ENCODE measurements at places on chromosomes 5 and 9.
A peak's percentile ranks its signal among the peaks of the same experiment; 100 is the strongest.

DNA sequence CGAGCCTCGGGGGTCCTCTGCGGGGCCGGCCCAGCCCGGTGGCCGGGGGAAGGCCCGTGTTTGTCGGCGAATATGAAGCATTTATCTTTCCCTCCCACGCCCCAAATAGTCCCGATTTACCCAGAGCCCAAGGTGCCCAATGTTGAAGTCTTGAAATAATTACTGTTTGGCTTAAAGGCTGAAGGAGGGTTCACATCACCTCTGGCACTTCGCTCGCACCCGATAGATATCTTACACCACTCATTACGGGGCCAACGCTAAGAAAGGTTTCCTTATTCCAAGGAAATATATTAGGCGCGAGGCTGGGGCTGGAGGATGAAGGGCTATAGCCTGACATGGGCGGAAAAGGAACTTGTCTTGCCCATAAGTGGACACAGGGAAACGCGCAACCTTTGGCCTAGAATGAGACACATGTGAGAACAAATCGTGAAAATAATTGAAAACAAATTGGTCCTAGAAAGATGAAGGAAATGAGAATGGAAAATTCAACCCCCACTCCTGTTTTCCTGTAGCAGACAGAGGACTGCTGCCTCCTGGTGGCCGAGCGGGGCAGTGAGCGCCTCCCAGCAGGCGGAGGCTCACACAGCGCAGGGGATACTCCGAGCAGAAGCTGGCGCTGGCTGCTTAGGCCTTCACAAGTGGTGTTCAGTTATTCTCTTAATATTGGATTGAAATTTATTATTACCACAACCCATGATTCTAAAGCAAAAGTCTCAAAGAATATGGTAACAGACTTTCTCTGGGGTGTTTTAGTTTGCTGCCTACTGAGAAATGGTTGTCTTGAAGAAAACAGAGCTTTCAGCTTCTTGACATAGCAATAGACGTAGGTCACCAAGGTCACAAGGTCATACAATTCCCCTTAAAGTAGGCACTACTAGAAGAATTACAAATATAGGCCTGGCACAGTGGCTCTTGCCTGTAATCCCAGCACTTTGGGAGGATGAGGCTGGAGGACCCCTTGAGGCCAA lies 7.9 kb downstream of the CCL21 start:
- no peak for DNase-seq

- no peak for DNase-seq
Observed at GRCh38 chr9:107922260-107922659, 432.7 kb upstream of the KLF4 start.

- no peak for DNase-seq
Observed at GRCh38 chr9:110742741-110743371, 74.3 kb downstream of the MUSK start.

DNA sequence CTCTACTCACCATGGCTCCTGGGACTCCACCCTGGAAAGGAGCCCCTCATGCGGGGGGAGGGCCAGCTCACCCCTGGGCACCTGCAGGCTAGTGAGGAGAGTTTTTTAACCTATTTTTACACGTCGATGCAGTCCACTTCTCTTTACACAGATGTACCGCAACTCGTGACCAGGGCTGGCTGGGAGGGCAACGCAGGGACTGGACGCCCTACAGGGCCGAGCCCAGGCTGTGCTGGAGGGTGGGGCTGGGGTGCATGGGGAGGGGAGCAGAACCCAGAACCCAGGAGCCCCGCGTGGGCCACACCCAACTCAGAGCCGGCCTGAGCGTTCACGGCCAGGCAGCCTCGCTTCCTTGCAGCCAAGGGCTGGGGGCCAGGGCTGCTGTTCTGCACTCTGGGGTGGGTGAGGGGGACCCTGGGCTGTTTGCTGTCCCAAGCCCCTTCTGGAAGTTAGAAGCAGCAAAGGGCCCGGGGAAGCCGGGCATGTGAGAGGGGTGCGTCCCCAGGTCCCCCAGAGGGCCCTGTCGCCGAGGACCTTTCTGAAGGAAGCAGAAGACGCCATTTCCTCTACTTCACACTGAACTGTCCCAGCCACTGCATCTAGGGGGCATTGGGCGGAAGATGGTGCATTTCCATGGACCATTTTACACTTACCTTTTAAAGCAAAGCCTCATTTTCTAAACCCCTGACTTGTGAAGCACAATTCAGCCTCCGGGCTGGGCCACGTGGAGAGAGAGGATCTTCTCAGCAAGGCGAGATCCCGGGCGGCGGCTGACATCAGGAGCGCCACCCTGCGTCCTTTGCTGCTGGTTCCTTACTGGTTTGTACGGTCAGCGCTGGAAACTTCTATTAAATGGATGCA lies 90.5 kb downstream of the KCNT1 start:
- no peak for DNase-seq

GRCh38 chr5:62340979-62341378 lies 35.0 kb downstream of the KIF2A start:
- no peak for DNase-seq

DNA sequence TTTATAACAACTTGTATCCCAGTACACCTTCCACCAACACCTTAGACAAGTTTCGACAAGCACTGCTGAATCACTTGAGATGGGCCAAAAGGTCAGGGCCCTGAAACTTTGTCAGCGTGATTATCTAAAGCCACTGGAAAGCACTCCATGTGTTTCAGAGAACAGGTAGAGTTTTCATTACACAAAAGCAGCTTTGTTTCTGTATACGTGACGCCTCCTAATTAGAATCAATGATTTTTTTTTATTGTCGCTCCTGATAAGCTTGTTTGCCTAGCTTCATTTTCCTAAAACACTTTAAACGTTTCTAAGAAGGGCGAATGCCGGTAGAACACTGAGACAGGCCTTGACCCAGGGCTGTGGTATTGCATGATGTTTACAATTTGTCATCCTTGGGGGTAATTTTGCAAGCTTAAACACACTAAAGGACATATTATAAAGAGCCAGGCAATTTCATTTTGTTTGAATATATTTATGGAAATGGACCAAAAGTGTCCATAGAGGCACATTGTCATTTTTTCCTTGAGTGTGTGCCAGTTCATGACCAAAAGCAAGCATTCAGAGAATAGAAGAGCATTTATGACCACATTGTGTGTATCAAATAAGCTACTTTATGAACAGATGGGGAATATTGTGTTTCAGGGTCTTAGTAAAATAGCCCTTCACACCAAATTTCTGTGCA lies 193.6 kb downstream of the GLIS3 start:
- peak; percentile 20 for DNase-seq

DNA sequence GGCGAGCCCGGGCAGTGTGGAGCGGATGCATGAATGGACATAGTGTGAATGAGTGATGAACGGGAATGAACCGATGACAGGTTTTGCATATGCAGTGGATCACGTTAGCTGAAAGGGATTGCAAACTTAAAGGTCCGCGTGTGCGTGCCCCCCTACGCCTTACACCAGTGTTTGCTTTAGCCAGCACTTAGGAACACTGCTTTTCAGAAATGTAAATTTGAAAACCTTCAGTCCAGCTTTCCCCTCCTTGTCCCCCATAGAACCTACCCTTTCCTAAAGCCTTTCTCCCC lies 692 bp downstream of the PSAT1 start:
- no peak for DNase-seq

- no peak for DNase-seq
Observed at GRCh38 chr9:34823778-34824177, 113.8 kb upstream of the CCL21 start.

DNA sequence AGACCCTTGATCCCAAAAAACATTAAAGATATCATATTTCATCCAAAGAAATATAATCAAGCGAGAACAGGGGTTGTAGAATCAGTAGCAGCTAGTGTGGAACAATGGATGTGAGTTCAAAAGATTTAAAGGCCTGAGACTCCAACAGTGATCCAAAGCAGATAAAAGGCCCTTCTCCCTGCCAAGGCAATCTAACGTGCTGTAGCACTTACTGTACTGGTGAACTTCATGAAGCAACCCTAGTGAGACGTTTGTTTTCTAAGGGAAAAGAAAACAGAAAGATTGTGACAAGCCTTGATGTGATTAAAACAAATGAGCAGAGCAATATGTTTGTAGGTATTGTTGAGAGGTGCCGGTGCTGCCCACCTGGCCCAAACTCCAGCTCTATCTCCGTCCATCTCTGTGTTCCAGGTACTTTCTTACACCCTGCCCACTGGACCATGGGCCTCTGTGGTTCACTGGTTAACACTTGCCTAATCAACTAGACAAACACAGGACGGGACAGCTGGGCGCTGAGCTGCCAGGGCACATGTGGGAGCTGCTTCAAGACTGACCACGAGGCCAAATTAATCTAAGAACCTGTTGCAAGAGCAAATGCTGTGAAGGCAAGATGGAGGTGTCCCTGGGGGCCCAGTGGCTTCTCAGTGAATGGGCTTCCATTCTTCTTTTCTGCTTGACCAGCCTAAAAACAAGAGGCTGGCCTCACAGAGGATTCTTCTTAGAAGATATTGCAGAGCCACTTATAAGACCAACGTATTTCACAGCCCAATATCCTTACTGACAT lies 265.5 kb downstream of the CWC27 start:
- no peak for DNase-seq

- no peak for DNase-seq
Observed at GRCh38 chr5:373710-374602, 52.4 kb downstream of the AHRR start.

- DNase-seq, result peak; percentile 56
Observed at GRCh38 chr5:133065471-133065870, 13.7 kb downstream of the HSPA4 start.

DNA sequence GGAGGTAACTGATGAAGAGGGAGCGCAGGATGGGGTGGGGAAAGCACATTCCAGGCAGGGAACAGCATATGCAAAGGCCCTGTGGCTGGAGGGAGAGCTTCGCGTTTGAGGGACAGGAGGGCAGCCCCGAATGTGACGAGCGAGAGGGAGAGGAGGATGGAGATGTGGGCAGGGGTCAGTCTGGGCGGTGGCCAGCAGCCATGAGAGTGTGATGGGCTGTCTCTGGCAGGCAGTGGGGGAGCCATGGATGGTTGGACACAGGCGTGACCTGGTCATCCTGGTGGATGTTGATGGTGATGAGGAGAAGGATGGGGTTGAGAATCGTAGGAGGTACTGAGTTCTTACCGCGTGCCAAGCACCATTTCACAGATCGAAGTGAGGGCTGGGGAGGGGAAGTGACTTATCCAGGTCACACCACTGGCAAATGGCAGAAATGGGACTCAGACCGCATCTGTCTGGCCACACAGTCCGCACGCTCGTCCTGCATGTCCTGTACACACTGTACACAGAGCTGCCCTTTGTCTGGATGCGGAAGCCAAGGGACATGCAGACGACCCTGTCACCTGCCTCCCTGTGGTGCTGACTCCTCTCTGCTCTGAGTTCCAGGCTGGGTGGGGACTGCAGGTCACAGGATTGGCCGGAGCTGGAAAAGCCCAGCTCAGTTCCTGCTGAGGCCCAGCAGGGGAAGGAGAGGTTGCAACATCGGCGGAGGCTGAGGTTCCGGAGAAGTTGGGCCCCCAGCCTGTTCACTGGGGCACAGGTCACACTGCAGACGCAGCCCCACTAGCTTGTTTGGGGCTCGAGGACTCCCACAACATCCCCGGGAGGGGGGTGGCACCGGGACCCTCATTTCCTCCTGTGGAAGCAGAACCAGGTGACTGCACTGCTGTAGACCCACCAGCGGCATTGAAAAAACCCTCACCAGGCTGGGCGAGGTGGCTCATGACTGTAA lies 165.6 kb upstream of the IER5L start:
- DNase-seq, result no peak

DNA sequence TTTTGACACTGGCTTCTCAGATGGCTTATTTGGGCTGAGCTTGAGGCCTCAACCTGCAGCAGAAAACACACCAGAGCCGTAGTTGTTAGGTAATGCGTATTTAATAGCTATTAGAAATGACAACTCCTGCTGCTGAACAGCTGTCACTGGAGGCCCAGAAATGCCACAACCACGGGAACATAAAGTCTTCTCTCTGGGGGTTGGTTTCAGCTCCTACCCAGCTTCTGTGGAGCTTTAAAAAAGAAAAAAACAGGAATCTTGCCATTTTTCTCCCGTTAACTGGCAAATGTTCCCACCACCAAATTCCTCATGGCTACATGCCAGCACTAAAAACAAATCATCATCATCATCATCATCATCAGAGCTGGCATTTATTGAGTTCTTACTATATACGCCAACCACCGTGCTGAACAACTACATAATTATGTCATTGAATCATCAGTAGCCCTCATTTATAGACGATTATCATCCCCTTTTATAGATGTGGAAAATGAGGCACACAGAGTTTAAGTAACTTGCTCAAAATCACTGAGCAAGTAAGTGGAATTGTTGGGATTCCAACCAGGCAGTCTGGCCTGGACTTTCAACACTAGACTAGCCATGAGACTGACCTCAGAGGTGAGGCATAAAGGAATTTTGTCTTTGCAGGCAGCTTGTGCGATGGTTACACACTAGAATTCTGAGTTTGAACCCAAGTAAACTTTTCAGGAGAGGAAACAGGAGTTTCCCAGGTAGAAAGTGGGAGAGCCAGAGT lies 185.3 kb upstream of the WWC1 start:
- no peak for DNase-seq

DNA sequence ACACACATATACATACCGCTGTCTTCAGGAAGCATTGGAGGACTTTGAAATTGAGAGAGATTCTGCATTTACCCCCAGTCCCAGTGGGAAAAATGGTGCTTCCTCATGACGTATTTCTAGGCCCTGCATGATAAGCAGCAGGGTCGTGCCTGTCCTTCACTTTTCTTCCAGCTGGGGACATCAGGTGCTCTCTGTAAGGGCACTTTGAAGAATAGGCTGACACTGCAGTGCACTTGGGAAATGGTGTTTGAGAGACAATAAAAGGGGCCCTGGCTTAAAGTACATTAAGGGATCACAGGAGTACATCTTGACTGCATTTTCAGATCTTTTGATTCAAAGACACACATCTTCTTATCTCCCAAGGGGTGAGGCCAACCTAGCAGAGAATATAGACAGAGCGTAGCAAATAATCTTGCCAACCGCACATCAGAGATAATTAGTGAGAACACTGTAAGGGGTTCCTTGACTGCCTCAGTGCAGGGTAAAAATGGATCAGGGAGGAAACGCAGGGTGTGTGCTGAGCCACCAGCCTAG lies 437.9 kb downstream of the CSNK1G3 start:
- no peak for DNase-seq

DNA sequence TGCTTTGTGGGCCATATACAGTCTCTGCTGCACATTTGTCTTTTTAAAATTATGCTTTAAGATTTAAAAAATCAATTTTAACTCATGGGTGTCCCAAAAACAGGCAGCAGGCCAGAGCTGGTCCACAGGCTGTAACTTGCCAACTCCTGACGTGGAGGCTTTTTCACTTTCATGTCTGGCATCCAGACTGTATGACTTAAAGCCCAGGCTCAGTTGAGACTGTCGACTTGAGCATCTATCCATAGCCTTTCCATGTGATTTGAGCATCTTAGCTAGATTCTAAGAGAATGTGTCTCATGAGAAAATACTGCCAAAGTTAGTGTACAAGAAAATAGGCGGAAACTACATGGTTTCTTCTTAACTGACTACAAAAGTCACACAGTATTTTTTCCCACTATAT lies 559.0 kb upstream of the TUSC1 start:
- no peak for DNase-seq

GRCh38 chr5:175682664-175683063 lies 24.8 kb downstream of the HRH2 start:
- no peak for DNase-seq

DNA sequence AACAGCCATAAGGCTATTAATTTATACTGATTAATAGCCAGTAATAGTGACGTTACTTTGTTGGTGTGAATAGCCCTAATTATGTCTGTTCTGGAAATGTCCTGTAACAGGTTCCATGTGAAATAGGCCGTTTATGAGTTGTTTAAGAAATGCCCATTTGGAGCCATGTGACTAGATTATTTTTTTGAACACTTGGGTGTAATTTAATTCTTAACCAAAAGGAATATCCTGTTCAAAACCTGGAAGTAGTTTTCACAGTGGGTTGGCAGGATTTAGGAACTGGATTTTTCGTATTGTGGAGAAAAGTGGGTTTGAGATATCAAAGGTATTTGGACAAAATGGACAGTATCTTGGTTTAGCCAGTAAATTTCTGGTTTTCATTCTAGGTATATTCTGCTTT lies 1.3 kb downstream of the TENT2 start:
- DNase-seq, result no peak

All from epithelial cell of prostate (primary cell).